Gastrocnemius medialis (tissue), 4 donors: ENCODE measurements at places on chromosomes 3 and 15. TPM values are rescaled to one million over a fixed set of nuclear protein-coding genes. Genes with fewer than 3 reads are reported as not detected.

DNA sequence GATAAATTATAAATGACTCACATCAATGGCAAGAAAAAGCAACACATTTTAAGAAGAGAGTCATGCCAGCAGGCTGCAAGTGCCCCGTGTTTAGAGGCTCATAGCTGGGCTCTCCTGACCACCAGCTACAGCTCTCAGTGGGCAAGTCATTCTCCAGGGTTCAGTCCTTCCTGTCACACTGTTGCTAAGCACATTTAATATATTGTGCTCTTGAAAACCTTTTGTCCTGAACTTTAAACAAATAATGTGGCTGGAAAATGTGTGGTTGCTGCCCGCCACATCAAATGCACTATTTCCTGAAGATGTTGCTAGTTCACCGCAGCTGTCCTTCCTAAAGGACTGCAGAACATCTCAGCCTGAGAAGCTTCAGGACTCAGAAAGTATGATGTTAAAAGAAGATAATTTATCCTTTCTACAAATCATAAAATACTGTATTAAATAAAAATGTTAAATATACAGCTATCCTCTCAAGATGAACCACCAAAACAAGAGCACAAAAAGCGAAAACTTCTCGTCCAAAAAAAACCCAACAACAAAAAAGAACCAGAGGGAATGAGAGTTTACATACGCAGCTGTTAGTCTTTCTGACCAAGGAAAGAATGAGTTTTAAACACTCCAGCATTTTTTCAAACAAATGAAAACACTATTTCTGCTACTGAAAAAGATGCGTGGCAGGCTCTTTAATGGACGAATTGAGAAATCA is 951 bp downstream of the TARS3 start:
- DNase-seq: no peak
- peak overlapping the region; percentile 97 for H3K27ac ChIP-seq
- no peaks in the 10 kb centered on the region for H3K36me3 ChIP-seq
- peaks cover 14% of the 10 kb centered on the region for H3K4me1 ChIP-seq

- no peaks in the 10 kb centered on the region for H3K36me3 ChIP-seq
- peak; percentile 63 for DNase-seq
- H3K27me3 ChIP-seq: no peaks in the 10 kb centered on the region
- H3K27ac ChIP-seq: peak overlapping the region; percentile 73
- H3K4me1 ChIP-seq: peaks cover 10% of the 10 kb centered on the region
Measured at GRCh38 chr15:62112616-62113593, 46.1 kb downstream of the C2CD4A start.

GRCh38 chr3:134839990-134840389 is 44.9 kb downstream of the EPHB1 start:
- H3K4me3 ChIP-seq: no peak overlapping the region
- no peaks in the 10 kb centered on the region for H3K27me3 ChIP-seq
- no peaks in the 10 kb centered on the region for H3K36me3 ChIP-seq
- no peak overlapping the region for H3K27ac ChIP-seq
- peaks cover 9% of the 10 kb centered on the region for H3K4me1 ChIP-seq

- no peak overlapping the region for H3K4me3 ChIP-seq
- H3K36me3 ChIP-seq: no peaks in the 10 kb centered on the region
- peaks cover 34% of the 10 kb centered on the region for H3K4me1 ChIP-seq
Measured at GRCh38 chr3:171419457-171419856, 40.7 kb downstream of the TNIK start.

DNA sequence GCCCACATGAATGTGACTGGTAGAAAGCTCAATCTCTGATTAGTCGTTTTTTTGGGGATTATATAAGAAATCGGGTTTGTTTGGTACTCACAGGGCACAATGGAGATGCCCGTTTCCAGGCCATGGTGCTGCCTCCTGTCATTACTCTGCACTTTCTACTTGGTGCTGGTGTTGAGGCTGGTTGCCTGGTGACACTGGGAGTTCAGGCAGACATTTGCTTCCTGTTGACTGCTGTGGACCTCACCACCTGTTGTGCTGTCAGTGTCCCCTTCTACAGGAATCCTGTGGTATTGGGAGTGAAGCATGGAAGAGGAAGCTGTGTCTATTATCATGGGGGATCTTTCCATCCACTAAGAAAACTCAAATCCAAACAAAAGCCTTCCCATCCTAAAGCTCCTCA is 227.2 kb upstream of the TBL1XR1 start:
- H3K4me1 ChIP-seq: peaks cover 15% of the 10 kb centered on the region
- H3K27ac ChIP-seq: no peak overlapping the region
- no peak for DNase-seq
- no peaks in the 10 kb centered on the region for H3K27me3 ChIP-seq
- H3K36me3 ChIP-seq: no peaks in the 10 kb centered on the region

DNA sequence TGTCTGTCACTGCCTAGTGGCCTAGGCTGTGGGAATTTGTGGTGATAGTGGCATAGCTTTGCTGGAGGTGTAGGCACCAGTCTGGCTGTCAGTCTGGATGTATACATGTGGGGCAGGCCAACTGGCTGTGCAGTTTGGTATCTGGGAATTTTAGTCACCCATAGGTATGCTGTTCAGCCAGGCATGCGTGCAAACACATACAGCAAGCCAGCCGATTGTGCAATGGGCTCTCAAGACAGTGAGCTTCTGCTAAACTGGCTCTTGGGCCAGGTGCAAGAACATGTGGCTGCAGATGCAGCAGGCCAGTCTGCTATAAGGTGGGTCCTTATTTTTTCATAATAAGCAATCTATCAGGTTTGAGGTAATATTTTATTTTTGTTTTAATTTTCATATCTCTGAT is 87.1 kb upstream of the PLSCR5 start:
- H3K36me3 ChIP-seq: no peaks in the 10 kb centered on the region
- DNase-seq: no peak
- no peak overlapping the region for H3K27ac ChIP-seq
- H3K27me3 ChIP-seq: no peaks in the 10 kb centered on the region
- H3K4me1 ChIP-seq: no peaks in the 10 kb centered on the region

GRCh38 chr3:193372783-193373182 is 5.8 kb downstream of the ATP13A5 start:
- no peak overlapping the region for H3K27ac ChIP-seq
- DNase-seq: no peak
- H3K36me3 ChIP-seq: no peaks in the 10 kb centered on the region
- no peaks in the 10 kb centered on the region for H3K4me1 ChIP-seq
- no peak overlapping the region for H3K4me3 ChIP-seq

DNA sequence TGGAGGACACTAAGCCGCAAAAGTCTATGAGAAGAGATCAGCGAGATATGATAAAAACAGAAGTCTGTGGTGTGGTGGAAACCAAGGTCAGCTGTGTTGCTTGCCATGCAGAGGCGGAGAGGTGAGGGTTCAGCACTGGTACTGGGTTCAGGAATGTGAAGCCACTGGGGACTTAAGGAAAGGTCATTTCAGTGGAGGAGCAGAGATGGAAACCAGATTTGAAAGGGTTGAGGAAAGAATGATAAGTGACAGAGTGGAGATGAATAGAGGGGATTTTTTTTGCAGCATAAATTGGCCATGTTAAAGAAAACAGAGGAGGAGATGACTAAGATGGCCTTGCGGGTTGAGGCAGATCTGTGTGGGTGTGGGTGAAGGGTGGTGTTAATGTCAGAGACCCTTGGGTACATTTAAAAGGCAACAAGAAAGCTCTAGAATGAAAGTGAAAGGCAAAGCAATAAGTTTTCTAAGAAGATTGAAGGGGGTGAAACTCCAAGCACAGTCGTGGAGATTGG is 265.5 kb downstream of the ADAMTSL3 start:
- H3K4me1 ChIP-seq: no peaks in the 10 kb centered on the region
- H3K27ac ChIP-seq: no peak overlapping the region
- H3K27me3 ChIP-seq: no peaks in the 10 kb centered on the region
- no peaks in the 10 kb centered on the region for H3K36me3 ChIP-seq
- no peak for DNase-seq

DNA sequence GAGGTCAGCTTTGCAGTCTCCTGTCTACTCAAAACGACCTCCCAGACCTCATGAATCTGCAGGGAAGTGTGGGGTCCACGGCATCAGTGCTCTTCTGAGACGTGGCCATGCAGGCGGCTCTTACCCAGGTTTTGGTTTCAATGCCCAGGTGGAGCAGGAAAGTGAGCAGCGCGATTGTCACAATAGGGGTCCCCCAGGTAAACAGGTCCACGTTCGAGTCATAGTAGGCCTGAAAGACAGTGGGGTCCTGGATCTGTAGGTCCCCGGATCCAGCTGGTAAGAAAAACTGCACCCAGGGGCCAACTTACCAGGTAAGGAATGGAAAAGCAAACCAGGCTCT is 182.5 kb downstream of the ATP10A start:
- H3K27ac ChIP-seq: no peak overlapping the region
- H3K36me3 ChIP-seq: no peaks in the 10 kb centered on the region
- peaks cover 42% of the 10 kb centered on the region for H3K4me1 ChIP-seq
- no peaks in the 10 kb centered on the region for H3K27me3 ChIP-seq

GRCh38 chr15:50024281-50024680 is 94.8 kb downstream of the ATP8B4 start:
- DNase-seq: no peak
- H3K27ac ChIP-seq: no peak overlapping the region
- H3K4me3 ChIP-seq: no peak overlapping the region
- H3K4me1 ChIP-seq: no peaks in the 10 kb centered on the region

GRCh38 chr3:128317698-128318231 is 148.9 kb downstream of the DNAJB8 start:
- H3K4me1 ChIP-seq: peaks cover 12% of the 10 kb centered on the region
- no peak overlapping the region for H3K4me3 ChIP-seq
- H3K27ac ChIP-seq: peak overlapping the region; percentile 58

GRCh38 chr15:63052961-63053698 is 10.6 kb downstream of the TPM1 start:
- H3K36me3 ChIP-seq: no peaks in the 10 kb centered on the region
- H3K4me3 ChIP-seq: peak overlapping the region; percentile 13
- peak; percentile 70 for DNase-seq
- H3K27ac ChIP-seq: peak overlapping the region; percentile 86

DNA sequence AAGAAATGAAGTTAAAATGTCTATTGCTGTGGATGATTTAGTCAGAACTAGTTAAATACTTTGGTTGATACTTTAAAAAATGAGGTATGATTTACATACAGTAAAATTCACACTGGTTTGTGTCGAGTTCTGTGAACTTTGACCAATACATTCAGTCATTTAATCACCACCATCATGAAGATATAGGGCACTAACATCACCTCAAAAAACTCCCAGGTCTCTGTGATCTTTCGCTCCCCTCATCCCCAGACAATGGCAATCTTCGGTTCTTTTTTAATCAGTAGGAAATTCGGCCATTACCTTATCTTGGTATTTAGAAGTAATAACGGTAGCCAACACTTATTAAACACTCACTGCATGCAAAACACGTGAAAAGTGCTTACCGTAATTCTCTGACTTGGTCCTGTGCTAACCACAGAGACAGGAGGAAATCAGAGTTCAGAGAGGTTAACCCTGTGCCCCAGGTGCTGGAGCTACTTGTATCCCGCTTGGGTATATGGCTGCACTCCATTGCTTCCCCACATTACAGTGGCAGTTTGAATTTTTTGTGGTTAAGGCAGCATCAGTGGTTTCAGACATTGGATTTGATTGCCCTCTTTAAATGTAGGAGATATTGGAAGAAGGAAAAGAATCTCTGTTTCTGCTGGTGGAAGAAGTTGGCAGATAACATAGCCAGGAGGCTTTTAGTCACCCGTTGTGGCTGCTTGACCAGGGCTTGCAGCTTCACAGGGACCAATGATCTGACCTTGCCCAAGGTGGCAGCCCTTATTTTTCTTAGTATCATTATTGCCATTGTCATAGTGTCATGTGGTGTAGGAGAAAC is 4.2 kb downstream of the PLCL2 start:
- H3K36me3 ChIP-seq: no peaks in the 10 kb centered on the region
- H3K27ac ChIP-seq: peak overlapping the region; percentile 35
- no peaks in the 10 kb centered on the region for H3K27me3 ChIP-seq
- DNase-seq: no peak
- no peak overlapping the region for H3K4me3 ChIP-seq
- peaks cover 70% of the 10 kb centered on the region for H3K4me1 ChIP-seq

DNA sequence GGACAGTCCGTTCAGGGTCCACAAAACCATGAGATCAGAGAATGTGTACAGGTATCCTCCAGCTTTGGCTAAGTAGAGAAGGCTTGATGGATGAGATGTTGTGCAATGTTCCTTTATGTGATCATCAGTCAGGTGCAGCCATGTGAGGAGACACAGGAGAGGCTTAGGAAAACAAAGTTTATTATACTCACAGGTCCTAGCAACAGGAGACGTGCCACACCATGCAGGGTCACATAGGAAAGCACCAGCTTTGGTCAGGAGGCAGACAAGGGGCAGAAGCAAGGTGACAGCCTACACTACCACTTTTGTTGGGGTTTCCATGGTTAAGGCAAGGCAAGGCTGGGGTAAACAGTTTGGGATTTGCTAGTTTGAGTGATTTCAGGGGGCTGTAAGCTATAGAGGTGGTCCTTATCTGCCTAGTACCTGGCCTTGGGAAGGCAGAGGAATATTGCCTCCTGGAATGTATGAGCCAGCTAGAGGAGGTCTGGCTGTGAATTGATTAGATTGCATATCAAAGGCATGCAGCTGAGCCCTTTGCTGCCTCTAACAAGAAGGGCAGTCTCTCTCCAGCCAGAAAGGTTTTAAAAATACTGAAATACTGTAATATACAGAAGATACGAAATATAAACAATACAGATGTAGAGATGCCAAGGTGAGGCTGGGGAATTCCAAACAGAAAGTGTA is 248.6 kb downstream of the RYR3 start:
- no peaks in the 10 kb centered on the region for H3K27me3 ChIP-seq
- H3K4me3 ChIP-seq: no peak overlapping the region
- H3K36me3 ChIP-seq: no peaks in the 10 kb centered on the region
- no peak overlapping the region for H3K27ac ChIP-seq
- no peak for DNase-seq
- H3K4me1 ChIP-seq: no peaks in the 10 kb centered on the region

DNA sequence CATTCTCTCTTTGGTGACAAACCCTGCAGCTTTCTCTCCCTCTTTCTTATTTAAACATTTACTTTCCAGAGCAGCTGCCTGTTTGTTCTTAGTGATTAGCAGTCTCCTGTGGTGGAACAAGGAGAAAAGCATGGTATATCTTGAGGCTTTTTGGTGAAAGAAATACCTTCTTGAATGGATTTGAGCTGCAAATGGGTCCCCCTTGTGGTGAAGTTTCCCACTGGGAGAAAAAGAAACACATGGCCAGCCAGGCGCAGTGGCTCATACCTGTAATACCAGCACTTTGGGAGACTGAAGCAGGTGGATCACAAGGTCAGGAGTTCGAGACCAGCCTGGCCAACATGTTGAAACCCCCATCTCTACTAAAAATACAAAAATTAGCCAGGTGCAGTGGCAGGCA is 48.3 kb upstream of the ACP3 start:
- no peak overlapping the region for H3K27ac ChIP-seq
- no peaks in the 10 kb centered on the region for H3K4me1 ChIP-seq
- H3K4me3 ChIP-seq: no peak overlapping the region
- no peaks in the 10 kb centered on the region for H3K36me3 ChIP-seq
- no peak for DNase-seq
- H3K27me3 ChIP-seq: no peaks in the 10 kb centered on the region

DNA sequence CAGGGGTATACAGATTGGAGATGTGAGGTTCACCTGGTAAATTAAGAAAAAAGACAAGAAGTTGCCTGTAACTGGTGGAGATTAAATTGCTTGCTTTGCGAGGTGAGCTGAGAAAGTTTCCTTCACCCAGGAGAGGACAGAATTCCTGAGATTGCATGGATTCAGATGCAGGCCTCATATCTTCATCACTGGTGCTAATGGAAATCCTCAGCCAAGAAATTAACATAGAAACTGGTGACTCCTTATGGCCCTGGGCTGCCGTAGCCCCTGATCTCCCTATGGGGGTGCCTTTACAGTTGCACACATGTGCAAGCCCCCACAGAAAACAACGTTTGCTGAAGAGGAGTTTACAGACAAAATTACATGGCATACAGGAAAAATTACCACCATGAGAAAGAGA is 68.0 kb downstream of the EEFSEC start:
- H3K27ac ChIP-seq: no peak overlapping the region
- no peaks in the 10 kb centered on the region for H3K36me3 ChIP-seq
- DNase-seq: no peak

Gene PPIB
- total RNA-seq: 26.8 TPM

Gene ITGA11
- total RNA-seq: 3.4 TPM

Gene ARPP19
- 428 TPM for total RNA-seq

Gene RLBP1
- total RNA-seq: not detected

Gene SI
- total RNA-seq: not detected

Gene BSN
- 0.24 TPM for total RNA-seq
